ENCODE measurements at places on chromosomes 3 and 15. TPM values are rescaled to one million over a fixed set of nuclear protein-coding genes. Genes with fewer than 3 reads are reported as not detected.

- no peak for DNase-seq
Measured at GRCh38 chr15:69897471-69898237, 200.1 kb downstream of the TLE3 start.

GRCh38 chr15:79515300-79516027 is 83.3 kb downstream of the MINAR1 start:
- DNase-seq = no peak

- DNase-seq = no peak
Measured at GRCh38 chr3:195468391-195468776, 25.6 kb upstream of the ACAP2 start.

- peak; percentile 79 for DNase-seq
Measured at GRCh38 chr15:71364117-71364584, 248.9 kb downstream of the THSD4 start.

GRCh38 chr3:129013491-129013891 is 12.4 kb downstream of the EFCC1 start:
- DNase-seq = no peak

DNA sequence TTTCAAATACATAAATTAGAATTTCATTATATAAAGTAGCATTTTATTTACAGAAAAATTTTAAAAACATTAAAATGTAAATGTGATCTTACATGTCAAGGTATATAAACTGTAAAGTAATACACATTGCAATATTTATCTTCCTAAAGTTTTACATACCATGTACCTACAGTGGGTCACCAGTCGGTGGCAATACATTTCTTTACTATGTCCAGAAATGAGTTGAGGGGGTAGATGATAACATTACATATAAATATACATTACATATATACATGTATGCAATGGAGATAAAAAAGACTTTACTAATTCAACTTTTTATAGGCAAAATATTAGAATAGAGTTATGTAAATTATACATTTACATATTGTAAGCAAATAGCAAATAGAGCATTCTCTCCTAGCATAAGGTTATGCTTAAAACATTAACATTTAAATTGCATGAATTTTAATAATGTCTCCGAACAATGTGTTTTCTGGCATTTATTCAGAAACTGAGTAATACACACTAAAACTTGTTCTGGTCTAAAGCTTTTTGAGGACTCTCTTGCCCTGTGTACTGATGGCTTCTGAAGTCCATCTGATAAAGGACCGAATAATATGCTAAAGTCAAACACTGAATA is 93.3 kb upstream of the NLGN1 start:
- no peak for DNase-seq

DNA sequence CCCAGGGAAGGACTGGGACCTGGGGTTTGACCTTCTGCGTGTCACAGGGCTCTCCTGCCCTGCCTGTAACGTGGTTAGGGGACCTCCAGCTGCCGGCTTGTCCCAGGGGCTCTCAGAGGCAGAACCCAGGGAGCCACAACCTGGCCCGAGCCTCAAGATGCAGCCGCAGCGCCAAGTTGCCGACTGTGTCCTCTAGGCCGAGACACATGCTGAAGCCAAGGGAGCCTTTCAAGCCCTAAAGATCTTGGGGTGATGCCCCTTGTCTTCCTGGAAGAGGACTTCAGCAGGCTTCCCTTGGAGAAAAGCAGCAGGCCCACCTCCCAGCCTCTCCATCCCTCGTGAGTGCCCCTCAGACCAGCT is 7.2 kb downstream of the DNAJB8 start:
- DNase-seq = no peak

- no peak for DNase-seq
Measured at GRCh38 chr3:100260081-100260684, 609 bp upstream of the TBC1D23 start.

DNA sequence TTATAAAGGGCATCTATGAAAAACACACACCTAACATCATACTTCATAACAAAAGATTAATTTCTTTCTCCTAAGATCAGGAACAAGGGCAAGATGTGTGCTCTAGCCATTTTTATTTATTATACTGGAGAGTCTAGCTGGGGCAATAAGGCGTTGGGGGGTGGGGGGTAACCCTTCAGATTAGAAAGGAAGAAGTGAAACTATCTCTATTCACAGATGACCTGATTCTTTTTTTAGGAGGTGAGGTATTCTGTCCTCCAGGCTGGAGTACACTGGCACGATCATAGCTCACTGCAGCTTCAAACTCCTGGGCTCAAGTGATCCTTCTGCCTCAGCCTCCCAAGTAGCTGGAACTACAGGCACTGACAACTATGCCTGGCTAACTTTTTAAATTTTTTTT is 89.5 kb upstream of the MANF start:
- DNase-seq = no peak

GRCh38 chr3:37765591-37766488 is 95.8 kb upstream of the CTDSPL start:
- no peak for DNase-seq

DNA sequence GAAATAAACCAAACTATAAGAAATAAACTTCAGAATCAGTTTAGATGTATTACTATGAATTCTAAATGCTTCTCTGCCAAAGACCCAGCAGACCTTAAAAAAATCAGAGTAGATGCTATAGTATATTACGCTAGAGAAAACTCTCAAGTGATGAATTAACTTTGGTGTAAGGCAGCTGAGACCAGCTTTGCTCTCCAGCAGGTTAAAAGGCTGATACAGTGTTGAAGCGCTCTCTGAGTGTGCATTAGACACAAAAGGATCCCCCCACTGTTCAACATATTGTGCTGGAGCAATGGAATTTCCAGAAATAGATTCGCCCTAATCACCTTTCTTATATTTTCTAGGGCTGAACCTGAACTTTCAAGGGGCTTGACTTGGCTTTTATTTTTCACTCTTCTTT is 190.0 kb downstream of the EFHB start:
- no peak for DNase-seq

- peak; percentile 21 for DNase-seq
Measured at GRCh38 chr3:62529230-62529629, 155.9 kb upstream of the FEZF2 start.

- DNase-seq = no peak
Measured at GRCh38 chr15:68391121-68391520, 40.8 kb downstream of the ITGA11 start.

DNA sequence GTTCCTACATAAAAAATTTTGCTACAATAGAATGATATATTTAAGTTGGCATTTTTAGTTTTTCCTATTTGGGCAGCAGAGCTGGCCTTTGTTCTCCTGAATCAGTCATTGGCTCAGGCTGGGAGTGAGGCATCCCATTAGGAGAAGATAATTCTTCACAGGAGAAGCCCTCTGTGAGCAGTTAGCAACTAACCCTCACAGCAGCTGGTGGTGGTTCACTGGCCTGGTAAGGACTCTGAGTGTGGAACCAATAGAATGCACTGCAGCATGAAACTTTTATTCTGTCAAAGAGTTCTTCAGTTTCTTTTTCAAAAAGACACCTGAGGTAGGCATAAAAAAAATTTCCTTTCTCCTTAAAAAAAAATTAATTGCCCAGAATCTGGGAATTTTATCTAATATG is 562.6 kb downstream of the ZNF385D start:
- DNase-seq = no peak

DNA sequence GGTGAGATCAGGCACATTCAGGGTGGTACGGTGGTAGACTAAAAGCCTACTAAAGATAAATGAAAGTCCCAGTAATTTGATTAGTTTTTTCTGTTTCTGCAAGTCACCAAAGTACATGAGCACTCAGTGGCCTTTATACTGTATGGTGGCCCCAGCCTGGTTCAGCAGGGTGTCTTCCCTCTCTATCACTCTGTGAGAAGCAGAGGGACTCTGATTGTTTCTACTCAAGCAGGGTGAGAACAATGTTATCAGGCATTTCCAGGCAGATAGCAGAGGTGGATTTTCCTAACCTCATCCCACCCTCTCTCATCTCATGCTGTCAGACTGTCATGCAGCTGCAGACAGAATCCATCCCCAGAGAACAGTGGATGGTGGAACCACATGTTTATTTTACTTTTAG is 71.5 kb upstream of the BFSP2 start:
- DNase-seq = no peak

GRCh38 chr3:64561325-64561843 is 126.4 kb downstream of the ADAMTS9 start:
- no peak for DNase-seq

- peak; percentile 39 for DNase-seq
Measured at GRCh38 chr3:143830063-143830462, 18.2 kb downstream of the SLC9A9 start.

- DNase-seq = peak; percentile 83
Measured at GRCh38 chr15:40047415-40048210, 8.6 kb upstream of the SRP14 start.

GRCh38 chr3:46460051-46460450 is 4.7 kb downstream of the LTF start:
- peak; percentile 36 for DNase-seq

Gene PDE8A
- total RNA-seq = 12.1 TPM

Gene OR5K2
- total RNA-seq = not detected

Gene ITIH1
- total RNA-seq = not detected

Gene RTP3
- total RNA-seq = not detected

Gene CFAP20DC
- 5.6 TPM for total RNA-seq

Gene DAZL
- total RNA-seq = not detected

Gene TMEM212
- total RNA-seq = not detected

Measured in foreskin keratinocyte (primary cell).